Fibroblast of villous mesenchyme (primary cell): ENCODE measurements at places on chromosomes 2 and 18. TPM values are rescaled to one million over a fixed set of nuclear protein-coding genes. Genes with fewer than 3 reads are reported as not detected.

The SERPINB11 gene
- not detected in 2 replicates for total RNA-seq

The ACVR1 gene
- 38.7 and 44.9 TPM in 2 replicates for total RNA-seq

The SOCS6 gene
- 30.9 and 34.5 TPM in 2 replicates for total RNA-seq

The ANKRD30B gene
- total RNA-seq, result 0.86 and 1.9 TPM in 2 replicates

The ALPG gene
- total RNA-seq, result not detected in 2 replicates

The RAMP1 gene
- total RNA-seq, result 28.0 and 35.0 TPM in 2 replicates

The SERPINB3 gene
- total RNA-seq, result not detected in 2 replicates

The PSTPIP2 gene
- 8.7 and 21.2 TPM in 2 replicates for total RNA-seq

The CTAGE1 gene
- total RNA-seq, result 0.43 TPM in 1 of 2 replicates, not detected in the other

The CPO gene
- not detected in 2 replicates for total RNA-seq

The POMC gene
- 0.32 TPM in 1 of 2 replicates, not detected in the other for total RNA-seq

The GALNT13 gene
- 1.7 and 1.9 TPM in 2 replicates for total RNA-seq

The AQP12A gene
- not detected in 2 replicates for total RNA-seq

The ERICH2 gene
- total RNA-seq, result not detected in 2 replicates

The CHRNG gene
- total RNA-seq, result not detected in 2 replicates

The REG1B gene
- total RNA-seq, result not detected in 2 replicates

The DPP10 gene
- total RNA-seq, result under 0.01 and 0.32 TPM in 2 replicates

The CRYGD gene
- not detected in 2 replicates for total RNA-seq

The IL37 gene
- 0.32 TPM in 1 of 2 replicates, not detected in the other for total RNA-seq

The AQP12B gene
- total RNA-seq, result not detected in 2 replicates

The SDC1 gene
- total RNA-seq, result 68.0 and 110 TPM in 2 replicates

The NT5DC4 gene
- total RNA-seq, result not detected in 2 replicates

The REG3G gene
- total RNA-seq, result not detected in 2 replicates

The FKBP7 gene
- 31.2 and 38.9 TPM in 2 replicates for total RNA-seq
